ENCODE measurements at places on chromosomes 3 and 15.

DNA sequence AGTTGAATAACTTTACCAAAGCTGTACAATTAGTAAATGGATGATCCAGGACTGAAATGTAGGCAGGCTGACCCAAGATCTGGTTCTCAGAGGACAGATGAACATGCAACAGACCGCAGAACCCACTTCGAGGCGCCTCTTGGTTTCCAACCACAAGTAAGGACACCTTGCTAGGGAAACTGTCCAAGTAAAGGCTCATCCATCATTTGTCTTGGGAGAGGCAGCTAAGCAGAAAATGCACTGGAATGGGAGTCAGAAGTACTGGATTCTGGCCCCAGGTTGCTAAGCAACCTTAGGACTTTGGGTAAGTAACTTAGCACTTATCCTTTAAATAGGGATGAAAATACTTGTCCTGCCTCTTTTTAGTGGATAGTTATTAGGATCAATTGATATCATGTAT, 366.3 kb upstream of the LRRC3B start:
- no peak for DNase-seq

DNA sequence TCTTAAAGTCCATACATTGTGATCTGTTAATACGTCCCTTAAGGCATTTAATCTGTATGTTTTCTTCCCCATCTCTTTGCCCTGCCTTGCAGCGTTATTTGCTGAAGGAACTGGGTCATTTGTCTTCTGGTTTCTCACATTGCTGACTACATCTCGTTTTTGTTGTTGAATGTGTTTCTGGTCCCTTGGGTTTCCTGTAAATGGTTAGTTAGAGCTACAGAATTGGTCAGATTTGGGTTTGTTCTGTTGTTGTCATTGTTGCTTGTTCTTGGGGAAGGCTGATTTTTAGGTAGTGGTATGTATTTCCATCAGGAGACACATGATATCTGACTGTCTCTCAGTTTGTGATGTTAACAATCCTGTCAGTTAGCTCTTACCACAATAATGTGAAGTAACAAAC, 27.0 kb upstream of the ITPKA start:
- no peak for DNase-seq

- no peak for DNase-seq
These were observed 164.5 kb downstream of the PEAK1 start for GRCh38 chr15:77255385-77255784.

DNA sequence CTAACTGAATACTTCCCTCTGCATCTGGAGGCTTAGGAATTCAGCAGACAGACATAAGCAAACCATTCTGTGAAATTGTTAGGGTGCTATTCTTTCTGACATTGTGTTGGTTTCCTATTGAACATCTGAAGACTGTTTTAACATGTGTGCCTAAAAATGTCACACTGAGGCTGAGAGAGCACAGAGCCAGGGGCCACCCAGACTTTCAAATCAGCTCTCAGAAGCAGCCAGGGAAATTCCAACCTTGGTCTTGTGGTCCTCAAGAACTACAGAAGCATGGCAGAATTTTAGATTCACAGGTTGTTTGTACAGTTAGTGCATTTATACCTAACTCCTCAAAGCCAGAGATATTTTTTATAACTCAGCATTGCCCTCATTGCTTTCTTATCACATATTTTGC, 929.2 kb upstream of the CFAP20DC start:
- DNase-seq = no peak

GRCh38 chr3:71657831-71658530, 67.2 kb downstream of the EIF4E3 start:
- DNase-seq = no peak

DNA sequence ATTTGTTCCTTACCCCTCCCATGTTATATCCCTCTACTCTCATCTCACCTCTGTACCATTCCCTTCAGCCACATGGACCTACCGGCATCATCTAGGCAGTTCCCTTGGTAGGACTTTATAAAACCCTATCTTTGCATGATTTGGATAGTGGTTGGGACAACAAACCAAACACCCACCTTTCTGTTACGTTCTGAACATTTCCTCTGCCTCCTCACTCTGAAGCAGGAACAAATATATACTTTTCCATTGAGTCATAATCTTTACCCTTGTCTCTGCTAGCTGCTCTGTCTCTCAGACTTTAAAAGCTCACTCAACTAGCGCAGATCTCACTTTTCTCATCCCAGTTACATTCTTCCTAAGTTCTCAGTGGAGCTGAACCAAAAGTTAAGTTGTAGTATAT, 17.8 kb downstream of the UBXN7 start:
- DNase-seq = no peak

DNA sequence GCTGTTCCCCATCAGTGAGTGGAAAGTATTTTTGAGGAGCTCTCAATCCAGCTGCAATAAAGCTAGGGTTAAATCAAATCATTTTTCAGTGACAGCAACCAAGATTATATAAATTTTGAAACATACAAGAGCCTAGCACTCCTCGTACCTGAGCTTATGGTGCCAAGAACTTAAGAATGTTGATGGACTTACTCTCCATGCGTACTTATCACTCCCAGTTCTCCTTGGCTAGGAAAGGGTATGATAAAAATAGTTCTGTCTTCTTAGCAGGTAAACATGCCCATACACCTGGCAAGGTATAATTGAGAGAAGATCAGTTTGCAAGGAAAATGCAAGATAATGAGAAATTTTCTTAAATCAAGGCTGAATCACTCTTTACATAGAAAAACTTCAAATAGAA, 64.5 kb upstream of the SEMA6D start:
- no peak for DNase-seq

DNA sequence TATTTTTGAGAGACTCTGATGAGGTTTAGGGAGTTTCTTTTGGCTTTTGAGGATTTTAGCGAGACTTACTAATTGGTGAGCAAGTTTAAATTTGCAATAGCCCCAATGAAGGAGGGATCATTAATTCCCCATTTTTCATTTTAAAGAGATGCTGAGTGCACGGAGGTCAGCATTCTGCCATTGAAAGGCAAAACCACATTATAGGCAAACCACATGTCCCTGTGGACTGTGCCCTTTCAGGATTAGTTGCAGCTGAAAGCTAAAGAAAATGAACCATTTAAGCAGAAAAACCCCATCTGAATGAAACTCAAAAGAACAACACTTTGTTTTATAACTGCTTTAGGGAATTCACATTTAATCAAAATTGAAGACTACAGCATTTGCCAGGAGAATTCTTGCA, 246.5 kb downstream of the PDZRN3 start:
- DNase-seq = no peak

- DNase-seq = no peak
These were observed 16.4 kb downstream of the ESYT3 start for GRCh38 chr3:138450704-138451424.

DNA sequence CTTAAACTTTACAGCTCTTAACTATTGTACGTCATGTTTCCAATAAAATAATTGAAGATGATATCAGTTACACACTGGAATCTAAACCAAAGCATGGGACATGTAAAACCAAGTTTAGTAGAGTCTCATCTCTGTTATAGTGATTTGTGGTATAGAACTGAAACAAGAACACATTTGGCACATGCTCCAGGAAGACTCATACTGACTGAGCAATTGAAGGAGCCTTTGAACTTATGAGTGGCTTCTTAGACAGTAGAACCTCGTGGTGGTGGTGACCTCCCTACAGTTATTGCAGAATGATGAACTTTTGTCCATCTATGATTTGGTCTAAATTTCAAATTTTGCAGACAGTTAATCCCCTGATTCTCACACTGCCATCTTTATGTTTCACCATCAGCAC, 729.7 kb downstream of the ROBO1 start:
- no peak for DNase-seq

DNA sequence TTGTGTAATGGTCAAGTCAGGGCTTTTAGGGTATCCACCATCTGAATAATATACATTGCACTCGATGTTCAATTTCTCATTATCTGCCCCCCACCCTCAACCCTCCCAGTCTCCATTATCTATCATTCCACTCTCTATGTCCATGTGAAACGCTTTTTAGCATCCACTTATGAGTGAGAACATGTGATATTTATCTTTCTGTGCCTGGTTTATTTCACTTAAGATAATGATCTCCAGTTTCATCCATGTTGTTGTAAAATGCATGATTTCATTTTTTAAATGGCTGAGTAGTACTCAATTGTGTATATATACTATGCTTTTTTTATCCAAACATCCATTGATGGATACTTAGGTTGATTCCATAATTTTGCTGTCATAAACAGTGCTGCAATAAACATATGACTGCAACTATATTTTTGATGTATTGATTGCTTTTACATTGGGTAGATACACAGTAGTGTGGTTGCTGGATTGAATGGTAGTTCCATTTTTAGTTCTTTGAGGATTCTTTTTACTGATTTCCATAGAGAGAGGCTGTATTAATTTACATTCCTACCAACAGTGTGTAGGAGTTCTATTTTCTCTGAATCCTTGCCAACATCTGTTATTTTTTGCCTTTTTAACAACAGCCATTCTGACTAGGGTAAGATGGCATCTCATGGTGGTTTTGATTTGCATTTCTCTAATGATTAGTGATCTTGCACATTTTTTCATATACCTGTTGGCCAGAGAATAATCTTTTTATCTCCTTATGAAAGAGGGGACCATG, 332.9 kb upstream of the TGFBR2 start:
- DNase-seq = no peak

- no peak for DNase-seq
These were observed 2.3 kb upstream of the EIF1B start for GRCh38 chr3:40307176-40307575.

GRCh38 chr3:115340586-115340985, 193.5 kb upstream of the ZBTB20 start:
- no peak for DNase-seq

DNA sequence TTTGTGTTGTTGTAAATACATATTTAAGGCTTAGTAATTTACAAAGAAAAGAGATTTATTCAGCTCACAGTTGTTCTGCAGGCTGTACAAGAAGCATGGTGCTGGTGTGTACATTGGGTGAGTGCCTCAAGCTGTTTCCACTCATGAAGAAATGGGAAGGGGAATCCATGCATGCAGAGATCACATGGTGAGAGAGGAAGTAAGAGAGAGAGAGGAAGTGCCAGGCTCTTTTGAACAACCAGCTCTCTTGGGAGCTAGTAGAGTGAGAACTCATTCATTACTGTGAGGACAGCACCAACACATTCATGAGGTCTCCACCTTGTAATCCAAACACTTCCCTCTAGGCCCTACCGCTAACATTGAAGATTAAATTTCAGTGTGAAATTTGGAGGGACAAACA, 909.2 kb downstream of the NSUN3 start:
- DNase-seq = no peak

DNA sequence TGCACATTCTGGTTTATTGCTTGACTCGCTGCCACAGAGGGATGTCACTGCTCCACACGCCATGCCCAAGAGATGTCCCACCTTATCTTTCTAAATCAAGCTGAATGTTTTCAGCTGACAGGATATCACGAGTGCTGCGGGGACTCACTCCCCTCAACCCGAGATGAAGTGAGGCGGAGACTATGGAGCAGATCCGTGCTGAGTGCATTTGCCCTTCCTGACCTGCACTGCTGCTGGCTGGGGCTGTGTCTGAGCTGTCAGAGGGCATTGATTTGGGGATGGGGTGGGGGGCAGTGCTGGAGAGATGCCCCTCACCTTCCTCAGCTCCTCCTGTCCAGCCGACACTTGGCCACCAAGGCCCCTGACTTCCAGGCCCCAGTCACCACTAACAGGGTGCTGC, 40.5 kb upstream of the CSPG4 start:
- no peak for DNase-seq

- DNase-seq = no peak
These were observed 81.7 kb downstream of the CD47 start for GRCh38 chr3:108008931-108009639.

GRCh38 chr3:147846854-147847478, 437.8 kb downstream of the ZIC1 start:
- no peak for DNase-seq

GRCh38 chr3:145118303-145118702, 1042.7 kb downstream of the PLOD2 start:
- DNase-seq = no peak

DNA sequence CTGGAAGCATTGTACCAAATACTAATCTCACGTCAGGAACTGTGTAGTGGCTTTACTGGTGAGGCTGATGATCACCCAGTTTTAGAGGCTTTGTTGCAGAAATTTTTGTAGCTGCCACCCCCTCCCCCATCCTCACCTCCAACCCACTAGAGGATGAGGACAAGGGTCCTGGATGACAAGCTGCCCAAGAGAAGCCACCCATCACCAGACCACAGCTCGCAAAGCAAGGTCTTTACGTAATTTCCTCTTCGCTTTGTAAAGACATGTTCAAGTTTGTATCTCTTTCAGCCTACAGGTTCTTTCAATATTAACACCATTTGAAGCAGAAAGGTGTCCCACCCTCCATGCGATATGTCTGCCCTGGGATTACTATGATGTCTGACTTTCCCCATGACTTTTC, 74.2 kb downstream of the LDHAL6B start:
- no peak for DNase-seq

DNA sequence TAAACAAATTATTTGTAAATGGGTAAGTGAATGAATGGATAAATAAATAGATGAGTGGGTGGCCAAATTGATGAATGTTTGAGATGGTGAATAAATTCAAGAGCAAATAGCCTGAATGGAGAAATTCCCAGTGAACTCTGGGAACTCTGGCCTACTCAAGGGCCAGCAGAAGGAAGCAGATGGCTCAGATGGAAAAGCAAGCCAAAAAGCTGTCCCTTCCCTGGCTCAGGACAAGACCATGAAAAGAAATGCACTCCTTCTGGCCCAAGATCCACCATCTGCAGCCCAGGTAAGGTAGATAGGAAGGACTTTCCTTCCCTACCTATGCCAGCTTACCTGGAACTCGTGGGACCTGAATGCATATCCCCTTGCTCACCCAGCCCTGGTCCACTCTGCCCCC, 37.6 kb upstream of the CLDN18 start:
- no peak for DNase-seq

DNA sequence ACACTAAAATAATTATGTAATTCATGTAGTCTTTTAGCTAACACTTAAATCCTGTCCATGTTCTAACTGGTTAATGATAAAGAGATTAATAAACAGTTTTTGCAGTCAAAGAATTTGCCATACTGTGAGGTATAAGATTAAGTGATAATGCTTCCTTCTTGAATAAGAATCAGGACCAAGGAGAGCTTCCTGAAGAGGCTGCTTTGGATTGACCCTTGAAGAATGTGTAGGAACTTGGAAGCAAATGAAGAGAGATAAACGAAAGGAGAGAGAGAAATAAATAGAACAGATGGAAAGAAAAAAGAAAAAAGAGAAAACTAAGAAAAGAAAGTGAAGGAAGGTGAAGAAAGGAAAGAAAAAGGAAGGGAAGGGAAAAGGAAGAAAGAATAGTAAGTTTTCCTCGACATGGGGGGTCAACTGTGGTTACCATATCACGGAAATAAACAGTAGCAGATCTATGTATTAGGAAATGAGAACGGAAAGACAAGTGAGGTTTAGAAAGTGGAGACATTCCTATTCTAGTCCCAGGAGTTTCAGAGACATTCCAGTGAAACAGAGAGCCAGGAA, 539.8 kb downstream of the FGF12 start:
- no peak for DNase-seq

DNA sequence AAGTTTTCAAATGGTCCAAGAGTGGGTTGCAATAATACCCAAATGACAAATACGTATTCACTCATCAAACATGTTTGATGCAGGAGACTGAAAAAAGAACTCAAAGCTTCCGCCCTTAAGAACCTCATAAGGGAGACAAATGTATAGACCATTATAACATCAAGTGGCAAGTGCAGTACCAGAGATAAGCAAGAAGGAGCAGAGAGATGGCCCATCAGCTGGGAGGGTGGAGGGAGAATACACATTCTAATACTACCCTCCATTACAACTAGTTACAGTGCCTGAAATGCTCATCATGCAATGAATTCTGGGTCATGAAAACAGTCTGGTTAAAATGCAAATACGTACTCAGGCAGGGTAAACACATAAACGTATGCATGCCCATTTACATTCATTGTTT, 304.0 kb downstream of the SHQ1 start:
- no peak for DNase-seq

- DNase-seq = no peak
These were observed 39.3 kb downstream of the PPCDC start for GRCh38 chr15:75062706-75063105.

Measured in caudate nucleus (tissue), 63 donors.